ENCODE measurements at places on chromosomes 11 and 22.

DNA sequence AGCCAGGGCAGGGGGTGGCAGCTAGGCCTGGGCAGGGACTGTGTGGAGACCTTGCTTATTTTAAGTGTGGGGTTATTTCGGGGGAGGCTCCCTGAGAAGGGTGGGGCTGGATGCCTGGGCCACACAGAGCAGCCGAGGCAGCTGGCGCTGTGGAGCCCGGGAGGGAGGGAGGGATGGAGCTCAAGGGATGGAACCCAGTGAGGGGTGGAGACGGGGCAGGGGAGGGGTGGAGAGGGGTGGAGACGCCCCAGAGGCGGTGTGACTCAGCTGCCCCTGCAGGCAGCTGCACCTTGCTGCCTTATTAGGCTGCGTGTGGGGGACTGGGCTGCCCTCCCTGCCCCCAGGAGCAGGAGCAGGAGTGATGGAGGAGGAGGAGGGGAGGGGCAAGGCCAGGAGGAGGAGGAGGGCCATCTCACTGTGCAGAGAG, 9.8 kb upstream of the TSSC4 start:
- no peak for DNase-seq

- no peak for DNase-seq
Observed at GRCh38 chr11:118340449-118340848, 2.1 kb downstream of the CD3D start.

- DNase-seq = no peak
Observed at GRCh38 chr22:49617866-49618676, 209.6 kb downstream of the BRD1 start.

GRCh38 chr11:32172848-32173834, 82.3 kb downstream of the RCN1 start:
- DNase-seq = peak; percentile 24

- DNase-seq = no peak
Observed at GRCh38 chr11:69211920-69212797, 56.4 kb downstream of the SMIM38 start.

DNA sequence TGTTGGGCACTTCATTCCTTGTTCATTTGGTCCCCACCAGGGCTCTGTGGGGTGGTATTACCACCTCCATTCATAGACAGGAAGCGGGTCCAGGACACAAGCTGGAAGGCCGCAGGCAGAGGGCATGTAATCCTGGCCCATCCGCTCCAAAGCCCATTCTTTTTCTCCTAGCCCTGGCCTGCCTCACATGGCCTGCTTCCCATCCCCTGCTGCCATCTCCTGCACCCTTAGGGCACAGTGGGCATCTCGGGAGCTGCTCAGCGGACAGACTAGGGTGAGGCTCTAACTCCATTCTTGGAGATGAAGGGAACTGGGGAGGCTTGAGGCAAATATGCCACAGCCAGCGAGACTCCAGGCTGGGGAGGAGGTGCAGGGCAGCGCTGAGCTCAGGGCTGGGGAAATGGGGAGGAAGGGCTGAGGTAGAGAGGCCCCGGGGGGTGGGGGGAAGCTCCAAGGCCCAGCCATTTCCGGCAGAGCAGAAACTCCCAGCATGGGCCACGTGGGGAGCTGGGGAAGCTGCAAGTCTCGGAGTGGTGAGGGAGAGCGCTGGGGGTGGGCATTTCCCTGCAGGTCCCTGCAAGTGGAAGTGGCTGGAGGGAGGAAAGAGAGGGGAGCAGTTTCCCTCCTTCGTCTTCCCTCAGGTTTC, 14.3 kb upstream of the BCL9L start:
- no peak for DNase-seq

DNA sequence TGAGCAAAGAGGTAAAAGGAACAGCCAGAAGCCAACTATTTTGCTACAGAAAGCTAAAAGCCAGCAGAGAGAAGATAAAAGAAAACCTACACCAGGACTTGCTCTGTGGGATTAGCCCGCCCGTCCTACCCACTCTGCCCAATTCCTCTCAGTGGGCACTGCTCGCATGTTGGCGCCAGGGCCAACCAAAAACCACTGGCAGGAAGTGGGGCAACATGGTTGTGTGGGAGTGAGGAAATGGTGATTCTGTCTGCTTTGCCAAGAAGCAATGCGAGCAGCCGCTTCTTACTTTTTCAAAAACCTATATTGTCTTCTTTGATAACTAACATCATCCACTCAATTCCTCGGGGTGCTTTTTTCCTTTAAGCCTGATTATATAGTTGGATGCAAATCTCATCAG, 14.2 kb upstream of the APOA1 start:
- peak; percentile 72 for DNase-seq

DNA sequence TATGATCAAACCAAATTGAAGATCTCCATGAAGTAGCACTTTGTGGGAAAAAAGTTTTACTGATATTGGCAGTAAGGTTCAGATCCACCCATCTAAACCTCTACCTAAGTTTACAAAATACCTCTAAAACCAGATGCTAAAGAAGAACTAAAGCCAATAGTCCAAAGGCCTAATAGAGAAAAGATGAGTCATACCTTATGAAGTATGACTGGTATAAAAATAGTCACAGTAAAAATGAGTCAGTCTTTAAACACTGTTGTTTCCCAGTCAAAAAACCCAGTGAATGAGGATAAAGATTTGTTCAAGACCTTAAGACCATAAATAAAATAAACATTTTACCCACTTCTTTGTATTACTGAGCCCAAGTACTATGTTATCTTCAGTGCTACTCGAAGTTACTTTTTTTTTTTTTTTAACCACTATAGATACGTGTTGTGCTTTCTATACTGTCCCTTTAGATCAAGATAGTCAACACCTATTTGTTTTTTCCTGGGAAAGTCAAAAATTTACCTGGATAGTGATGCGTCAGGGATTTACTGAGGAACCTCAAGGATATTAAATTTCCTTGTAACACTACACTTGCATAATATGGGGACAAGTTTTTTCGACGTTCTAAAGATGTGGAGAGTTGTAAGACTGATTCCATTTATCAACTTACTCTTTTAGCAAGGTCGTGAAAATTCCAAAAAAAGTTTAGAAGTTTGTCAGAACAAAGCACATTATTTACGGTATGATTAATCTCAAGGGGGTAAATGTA, 87.3 kb downstream of the CCDC73 start:
- peak; percentile 7 for DNase-seq

DNA sequence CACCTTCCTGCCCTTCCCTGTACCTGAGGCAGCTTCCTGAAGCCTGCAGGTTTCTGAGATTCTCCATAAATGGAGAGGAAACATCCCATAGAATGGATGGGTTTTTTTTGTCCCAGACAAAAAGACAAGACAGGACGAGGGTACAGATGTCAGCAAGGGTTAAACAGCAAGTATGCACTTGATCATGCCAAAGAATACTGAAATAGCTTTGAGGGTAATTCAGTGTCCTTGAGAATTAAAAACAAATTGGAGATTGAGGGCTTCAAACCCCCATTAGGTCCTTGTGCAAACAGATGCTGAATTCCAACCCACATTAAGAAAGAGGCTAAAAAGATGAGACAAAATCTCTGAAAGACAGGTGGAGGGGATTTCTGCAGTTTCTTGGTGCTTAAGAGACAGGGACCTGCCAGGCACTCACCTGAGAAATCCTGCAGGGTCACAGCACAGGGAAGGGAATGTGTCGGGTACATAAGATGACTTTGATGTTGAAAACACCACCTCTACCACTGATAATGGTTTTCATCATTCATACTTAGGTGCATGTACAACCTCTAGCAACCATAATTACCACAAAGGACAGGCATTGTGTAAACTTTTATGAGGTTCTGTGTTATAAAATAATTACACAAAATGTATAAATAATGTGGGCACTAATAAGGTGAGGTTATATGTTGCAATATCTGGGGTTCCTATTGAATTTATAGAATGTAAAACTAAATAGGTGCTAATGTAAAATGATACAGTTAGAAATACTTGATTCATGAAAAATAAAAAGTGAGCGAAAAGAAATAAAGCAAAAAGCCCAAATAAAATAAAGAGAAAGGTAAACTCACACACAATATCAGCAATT, 107.1 kb upstream of the TOP3B start:
- DNase-seq = no peak

GRCh38 chr11:79042824-79043223, 398.0 kb downstream of the TENM4 start:
- DNase-seq = no peak

- peak; percentile 78 for DNase-seq
Observed at GRCh38 chr11:66371627-66372415, at the start of gene SLC29A2. Gene SLC29A2 (minus strand): TSS chr11:66371760. CDS start chr11:66371591, 169 bp downstream.

DNA sequence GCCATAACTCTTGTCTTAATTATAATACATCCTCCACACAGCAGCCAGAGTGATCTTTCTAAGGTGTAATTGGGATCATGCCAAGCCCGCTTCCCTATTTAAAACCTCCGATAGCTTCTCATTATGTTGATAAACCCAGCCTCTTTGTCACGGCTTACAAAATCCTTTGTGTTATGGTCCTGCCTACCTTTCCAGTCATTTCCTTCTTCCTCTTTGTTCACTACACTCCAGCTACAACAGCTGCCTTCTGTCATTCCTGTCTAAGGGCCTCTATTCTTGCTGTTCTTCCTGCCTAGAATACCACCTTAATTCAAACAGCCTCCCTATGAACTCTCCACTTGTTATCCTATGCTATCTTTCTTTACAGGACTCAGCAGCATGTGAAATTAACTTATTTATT, 70.6 kb upstream of the CAPRIN1 start:
- DNase-seq = no peak

- no peak for DNase-seq
Observed at GRCh38 chr22:17946662-17947367, 77.5 kb downstream of the MICAL3 start.

- no peak for DNase-seq
Observed at GRCh38 chr11:19686234-19686633, 26.4 kb upstream of the NAV2 start.

DNA sequence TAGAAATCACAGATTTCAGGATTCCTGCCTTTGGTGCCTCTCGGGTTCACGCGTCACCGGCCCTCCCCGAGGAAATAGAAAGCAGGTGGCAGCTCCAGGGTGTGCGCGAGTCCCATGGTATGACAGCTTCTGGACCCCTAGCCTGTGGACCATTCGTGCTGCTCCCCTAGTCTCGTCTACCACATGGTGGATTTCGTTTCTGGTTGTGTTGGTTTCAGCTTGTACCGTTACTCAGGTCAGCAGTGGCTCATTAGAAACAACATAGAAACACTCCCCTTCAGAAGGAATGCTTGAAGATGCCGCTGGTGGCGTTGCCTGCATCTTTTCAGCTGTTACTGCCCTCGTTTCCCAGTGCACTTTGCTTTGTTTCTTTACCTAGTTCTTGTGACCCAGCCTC, 700 bp downstream of the TTC17 start:
- peak; percentile 41 for DNase-seq

- no peak for DNase-seq
Observed at GRCh38 chr11:20501971-20502370, 97.4 kb upstream of the SLC6A5 start.

GRCh38 chr22:37163096-37163489, 13.4 kb upstream of the IL2RB start:
- no peak for DNase-seq

- peak; percentile 1 for DNase-seq
Observed at GRCh38 chr11:40722179-40722795, 737.2 kb downstream of the LRRC4C start.

DNA sequence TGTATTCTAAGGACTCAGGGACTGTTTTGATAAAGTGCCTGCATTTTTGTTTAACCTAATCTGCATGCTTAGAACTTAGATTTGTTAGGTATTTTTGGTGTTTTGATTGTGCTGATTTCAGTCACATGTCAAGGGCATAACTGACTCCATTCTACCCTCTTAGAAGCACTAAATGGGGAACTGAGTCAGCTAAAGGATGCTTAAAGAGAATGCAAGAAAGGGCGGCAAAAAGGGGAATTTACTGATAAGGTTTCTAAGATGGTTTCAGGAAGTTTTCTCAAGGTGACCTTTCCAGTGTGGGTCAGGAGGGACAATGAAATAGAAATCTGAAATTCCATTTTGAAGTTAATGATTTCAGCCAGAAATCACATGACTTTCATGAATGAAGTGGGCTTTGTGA, 43.0 kb downstream of the MMP20 start:
- no peak for DNase-seq

DNA sequence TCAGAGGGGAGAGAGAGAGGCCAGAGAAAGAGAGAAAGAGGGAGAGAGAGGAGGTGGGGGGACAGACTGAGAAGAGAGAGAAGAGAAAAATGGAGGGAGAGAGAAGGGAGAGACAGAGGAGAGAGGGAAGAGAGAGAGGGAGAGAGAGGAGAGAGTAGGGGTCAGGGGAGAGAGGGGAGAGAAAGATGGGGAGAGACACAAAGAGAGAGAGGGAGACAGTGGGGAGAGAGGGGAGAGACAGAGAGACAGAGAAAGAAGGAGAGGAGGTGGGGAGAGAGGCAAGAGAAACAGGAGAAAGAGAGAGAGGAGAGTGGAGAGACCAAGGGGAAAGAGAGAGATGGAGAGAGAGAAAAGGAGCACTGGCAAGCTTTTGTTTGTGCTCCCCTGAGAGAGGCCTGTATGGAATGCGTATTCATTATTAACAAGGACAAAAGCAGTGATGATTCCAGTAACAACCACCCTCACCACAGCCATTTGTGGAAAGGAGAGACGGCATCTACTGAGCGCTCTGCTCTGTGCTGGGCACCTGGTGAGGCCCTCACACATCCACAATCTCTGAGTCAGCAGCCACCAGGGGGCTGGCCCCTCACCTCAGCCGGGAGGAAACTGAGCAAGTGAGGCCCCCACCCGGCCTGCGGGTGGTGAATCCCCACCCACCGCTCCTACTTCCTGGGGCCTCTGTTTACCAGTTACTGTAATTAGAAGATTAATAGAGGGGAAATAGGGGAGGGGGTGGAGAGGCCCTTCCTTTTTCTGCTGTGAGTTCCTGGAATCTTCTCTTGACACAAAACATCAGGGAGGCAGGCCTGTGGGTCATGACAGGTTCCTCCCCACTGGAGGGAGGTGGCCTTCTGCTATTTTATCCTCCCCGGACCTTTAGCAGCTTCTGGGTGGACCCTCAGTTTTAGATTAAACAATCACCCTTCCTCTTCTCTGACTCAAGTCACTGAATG, 14.6 kb upstream of the MIAT start:
- DNase-seq = peak; percentile 83

DNA sequence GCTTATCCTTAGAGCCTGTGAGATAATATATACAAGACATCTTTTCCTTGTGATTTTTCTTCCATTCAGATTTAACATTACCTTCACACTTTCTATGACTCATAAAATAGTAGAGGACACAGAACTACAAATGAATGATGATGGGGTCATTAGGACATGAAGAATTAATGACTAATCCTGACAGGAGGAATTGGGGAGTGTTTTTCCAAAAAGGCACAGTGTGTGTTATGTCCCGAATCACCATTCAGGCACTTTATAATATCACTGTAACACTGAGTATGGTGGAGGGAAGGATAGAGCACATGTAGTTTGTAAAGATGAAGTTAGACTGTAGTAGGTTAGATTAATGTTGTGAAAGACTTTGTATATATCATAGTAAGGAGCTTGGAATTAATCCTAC, 391.3 kb downstream of the JRKL start:
- DNase-seq = no peak

All from activated CD4-positive, alpha-beta T cell treated with anti-CD3 and anti-CD28 coated beads, Interleukin-2, Interleukin-4, amounts not matched to agents 100 ng/mL and 50 ng/mL, durations not matched to agents 16 hours and 8 hours (primary cell).